ENCODE measurements at places on chromosomes 11 and 22.

DNA sequence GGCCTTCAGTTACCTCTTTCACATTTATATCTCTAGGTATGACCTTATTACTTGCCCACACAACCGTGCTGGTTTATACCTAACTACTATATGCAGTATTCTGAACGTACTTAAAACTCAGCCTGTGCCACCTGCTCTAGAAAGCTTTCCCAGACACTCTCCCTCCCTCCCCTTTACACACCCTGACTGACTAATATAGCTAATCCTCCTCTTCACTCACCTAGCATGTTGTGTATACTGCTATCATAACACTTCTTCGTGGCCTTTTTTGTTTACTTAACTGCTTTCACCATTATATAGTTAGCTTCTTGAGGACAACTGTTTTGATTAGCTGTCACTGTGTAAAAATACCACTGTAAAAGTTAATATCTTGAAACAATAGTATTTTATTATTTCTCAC lies 23.5 kb downstream of the RNF214 start:
- no peak for DNase-seq

DNA sequence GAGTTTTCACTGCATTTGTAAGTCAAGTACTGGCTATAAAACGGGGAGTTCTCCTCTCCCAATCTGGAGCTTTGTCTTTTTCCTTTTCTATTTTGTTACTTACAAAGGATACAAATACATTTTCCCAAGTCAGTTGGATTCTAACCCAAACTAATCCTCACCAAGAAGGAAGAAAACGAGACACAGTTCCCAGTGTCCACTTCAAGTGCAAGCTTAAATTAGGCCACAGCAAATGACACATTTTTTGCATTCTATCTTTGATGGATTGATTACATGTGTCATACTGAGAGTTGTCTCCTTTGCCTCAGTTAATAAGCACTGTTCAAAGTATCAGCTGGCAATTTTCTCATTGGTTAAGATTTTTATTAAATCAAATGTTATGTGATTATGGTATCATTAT lies 296.7 kb upstream of the ANO5 start:
- no peak for DNase-seq

DNA sequence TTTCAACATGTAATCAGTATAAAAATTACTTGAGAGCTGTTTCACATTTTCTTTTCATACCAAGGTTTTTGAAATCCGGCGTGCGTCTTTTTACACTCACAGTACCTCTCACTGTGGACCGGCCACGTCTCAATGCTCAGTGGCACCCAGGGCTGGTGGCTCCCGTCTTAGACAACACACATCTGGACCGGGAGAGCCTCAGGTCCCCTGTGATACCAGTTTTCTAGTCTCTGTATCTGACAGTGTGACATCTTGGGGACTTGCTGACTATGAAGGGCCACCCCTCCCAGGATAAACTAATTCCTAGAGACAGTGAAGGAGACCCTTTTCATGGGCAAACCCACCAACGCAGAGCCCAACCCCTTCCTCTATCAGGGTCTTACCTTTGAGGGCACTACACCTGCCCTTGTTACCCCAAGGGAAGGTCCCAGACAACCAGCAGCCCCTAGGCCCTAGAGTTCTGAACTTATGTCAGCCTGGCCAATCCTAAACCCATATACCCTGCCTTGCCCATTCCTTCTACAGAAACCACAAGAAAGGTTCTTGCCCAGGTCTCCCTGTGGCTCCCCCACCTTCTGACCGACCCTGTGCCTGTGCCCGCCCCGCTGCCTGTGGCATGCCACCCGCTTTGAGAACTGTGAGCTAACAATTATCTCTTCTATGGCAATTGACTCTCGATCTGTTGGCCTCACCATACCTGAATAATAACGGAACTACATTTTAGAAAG lies 6.1 kb upstream of the ASCL2 start:
- no peak for DNase-seq

DNA sequence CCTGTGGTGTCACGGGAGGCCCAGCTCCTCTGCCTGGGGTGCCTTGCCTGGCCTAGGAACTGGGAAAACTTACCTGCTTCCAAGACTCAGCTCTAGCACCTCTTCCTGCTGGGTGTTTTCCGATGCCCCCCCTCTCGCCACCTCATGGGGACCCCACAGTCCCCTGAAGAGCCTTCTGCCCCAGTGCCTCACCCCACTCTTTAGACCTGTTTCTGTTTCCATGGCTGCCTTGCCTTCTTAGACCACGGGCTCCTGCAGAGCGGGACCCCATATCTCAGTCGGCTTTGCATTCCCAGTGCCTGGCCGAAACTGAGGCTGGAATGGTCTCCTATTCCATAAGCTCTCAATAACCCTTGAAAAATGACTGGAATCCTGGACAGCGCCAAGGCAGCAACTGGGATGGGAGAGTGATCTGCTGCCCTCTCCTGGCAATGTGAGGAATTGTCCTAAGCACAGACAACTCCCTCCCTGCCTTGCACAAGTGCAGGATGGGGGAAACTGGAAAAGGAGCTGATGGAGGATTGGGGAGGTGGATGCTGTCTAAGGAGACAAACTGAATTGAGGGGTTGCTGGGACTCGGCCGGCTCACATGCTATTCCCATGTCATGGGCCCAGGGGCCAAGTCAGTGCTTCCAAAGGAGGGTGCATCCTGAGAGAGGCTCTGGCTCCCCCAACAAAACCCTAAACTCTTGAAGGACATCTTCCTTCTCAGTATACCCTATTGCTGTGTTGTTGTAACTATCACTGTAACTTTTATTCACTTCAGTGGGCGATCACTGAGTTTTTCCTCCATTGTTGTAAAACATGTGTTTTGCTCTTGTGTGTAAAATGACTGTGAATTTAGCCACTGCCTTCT lies 26.6 kb upstream of the IL17RA start:
- peak; percentile 66 for DNase-seq

GRCh38 chr11:32985600-32985999 lies 30.1 kb upstream of the DEPDC7 start:
- DNase-seq: no peak

DNA sequence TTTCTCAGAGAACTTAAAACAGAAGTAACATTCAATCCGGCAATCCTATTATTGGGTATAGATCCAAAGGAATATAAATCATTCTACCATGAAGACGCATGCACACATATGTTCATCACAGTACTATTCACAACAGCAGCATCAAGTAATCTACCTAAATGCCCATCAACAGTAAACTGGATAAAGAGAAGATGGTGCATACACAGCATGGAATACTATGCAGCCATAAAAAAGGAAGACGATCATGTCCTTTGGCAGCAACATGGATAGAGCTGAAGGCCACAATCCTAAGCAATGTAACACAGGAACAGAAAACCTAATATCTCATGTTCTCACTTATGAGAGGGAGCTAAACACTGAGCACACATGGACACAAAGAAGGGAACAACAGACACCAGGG lies 6.3 kb upstream of the ISX start:
- no peak for DNase-seq

GRCh38 chr11:105862736-105863367 lies 159.2 kb downstream of the MSANTD4 start:
- peak; percentile 55 for DNase-seq

DNA sequence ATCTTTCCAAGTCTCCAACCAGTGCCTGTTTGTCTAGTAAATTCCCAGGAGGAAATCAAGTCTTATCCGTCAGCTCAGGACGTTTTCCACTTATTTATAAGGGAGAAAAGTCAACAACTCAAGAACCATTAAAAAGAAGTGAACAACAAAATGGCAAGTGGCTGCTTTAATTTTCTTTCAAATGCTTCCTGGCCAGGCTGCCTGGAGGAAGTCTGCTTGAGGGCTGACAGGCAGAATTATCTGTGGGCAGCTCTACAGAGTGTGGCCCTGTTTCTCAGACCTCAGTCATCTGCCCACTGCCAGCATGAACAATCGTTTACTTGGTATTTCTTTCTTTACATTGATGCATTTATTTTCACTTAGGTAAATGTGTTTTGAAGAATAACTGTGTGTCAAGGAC lies 281.9 kb upstream of the ISX start:
- no peak for DNase-seq

DNA sequence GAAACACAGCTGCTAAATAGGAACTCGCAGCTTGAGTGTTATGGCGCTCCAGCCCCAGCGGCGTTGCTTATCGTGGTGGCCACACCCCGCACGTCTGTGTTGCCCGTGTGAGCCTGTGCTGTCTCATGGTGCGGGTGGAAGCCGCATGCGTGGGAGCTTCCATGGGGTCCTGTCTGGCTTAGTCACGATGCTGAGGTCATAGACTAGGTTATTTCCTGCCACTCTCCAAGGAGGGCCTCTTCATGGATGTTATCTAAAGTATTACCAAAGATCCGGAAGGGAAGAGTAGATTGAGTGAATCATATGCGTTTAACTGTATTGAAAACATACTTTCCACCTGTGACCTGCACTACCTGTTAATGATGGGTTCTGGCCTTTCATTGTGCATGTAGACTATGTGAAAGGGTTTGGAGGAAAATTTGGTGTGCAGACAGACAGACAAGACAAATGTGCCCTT lies 21.7 kb downstream of the CTTN start:
- DNase-seq: no peak

- no peak for DNase-seq
Observed at GRCh38 chr11:130457623-130458409, 9.4 kb downstream of the ADAMTS15 start.

GRCh38 chr11:78613378-78613813 lies 38.7 kb upstream of the NARS2 start:
- no peak for DNase-seq

- no peak for DNase-seq
Observed at GRCh38 chr11:18203723-18204122, 31.1 kb downstream of the MRGPRX4 start.

DNA sequence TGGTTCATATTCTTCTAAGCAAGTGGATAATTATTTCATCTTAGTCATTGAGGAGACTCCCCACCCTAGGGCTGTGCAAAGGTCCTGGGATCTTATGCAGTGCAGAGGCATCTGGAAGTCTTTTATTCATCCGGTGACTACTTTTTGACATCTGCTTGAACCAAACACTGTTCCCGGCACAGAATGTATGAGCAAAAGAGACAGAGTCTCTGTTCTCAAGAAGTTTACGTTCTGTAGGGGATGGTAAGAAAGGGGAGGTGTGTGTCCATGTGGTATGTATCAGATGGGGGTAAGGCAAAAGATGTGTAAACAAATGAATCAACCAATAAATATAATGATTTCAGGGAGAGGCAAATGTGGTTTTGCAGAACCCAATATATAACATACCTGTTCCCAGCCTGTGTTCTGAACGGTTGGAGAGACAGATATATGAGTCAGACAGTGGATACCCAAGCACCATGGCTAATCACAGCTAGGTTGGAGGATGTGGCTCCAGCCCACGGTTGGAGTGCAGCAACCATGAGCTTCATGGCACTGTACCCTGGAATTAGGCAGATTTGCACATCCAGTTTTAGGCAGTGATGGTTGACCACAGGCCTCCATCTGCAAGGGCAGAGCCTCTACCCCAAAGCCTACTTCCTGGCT lies 75.1 kb upstream of the CADM1 start:
- no peak for DNase-seq

DNA sequence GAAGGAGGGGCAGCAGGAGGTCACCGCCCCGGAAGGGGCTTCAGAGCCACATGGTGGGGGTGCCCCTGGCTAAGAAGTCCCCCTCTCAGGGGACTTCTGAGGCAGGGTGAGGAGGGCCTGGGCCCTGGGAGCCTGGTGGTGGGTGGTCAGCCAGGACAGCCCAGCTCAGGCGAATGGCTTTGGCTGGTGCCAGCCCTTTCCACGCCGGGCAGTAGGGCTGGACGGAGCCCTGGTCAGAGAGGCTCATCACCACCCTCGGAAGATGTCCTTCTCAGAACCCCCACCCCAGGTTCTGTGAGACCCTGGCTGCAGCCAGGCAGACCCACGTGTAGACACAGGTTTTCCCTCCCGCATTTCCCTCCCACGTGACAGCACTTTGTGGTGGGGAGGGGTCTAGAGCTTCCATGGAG lies 35.9 kb downstream of the OSBPL5 start:
- no peak for DNase-seq

DNA sequence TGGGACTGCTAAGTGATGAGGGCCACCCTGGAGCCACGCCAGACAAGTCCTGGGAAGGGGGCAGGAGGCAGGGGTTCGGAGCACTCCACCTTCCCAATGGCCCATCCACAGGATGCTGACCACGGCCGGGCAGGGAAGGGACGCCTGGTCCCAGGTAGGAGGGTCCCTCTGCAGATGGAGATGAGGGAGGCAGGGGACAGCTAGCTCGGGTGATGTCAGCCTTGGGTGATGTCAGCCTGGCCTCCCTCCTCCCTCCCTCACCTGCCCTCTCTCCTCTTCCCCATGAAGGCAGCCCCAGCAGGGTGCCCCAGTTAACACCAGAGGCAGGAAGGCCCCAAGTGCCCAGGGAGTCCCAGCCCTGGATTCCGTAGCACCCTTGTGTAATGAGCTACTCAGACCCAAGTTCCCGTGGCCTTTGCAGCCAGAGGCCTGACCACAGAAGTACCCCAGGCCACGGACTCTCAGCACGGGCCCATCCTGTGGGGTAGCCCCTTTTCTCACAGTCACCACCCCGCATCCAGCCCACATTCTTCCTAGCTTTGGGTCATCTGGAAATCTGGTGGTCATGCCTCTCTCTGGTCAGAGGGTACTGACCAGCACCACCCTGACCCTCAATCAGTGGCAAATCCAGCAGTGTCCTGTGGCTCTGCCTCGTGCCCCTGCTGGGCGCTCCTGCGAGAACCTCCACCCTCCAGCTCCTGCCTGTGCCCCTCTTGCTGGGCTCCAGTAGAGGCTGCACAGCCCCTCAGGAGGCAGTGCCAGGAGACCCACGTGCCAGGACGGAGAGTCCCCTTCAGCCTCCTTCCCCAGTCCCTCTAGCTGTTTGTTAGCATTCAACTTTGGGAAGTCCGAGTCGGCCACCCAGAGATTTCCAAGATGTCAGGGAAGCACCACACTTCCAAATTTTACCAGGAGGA lies 47.4 kb downstream of the SHANK2 start:
- DNase-seq: no peak

- DNase-seq: no peak
Observed at GRCh38 chr22:28344918-28345703, 334.5 kb downstream of the TTC28 start.

DNA sequence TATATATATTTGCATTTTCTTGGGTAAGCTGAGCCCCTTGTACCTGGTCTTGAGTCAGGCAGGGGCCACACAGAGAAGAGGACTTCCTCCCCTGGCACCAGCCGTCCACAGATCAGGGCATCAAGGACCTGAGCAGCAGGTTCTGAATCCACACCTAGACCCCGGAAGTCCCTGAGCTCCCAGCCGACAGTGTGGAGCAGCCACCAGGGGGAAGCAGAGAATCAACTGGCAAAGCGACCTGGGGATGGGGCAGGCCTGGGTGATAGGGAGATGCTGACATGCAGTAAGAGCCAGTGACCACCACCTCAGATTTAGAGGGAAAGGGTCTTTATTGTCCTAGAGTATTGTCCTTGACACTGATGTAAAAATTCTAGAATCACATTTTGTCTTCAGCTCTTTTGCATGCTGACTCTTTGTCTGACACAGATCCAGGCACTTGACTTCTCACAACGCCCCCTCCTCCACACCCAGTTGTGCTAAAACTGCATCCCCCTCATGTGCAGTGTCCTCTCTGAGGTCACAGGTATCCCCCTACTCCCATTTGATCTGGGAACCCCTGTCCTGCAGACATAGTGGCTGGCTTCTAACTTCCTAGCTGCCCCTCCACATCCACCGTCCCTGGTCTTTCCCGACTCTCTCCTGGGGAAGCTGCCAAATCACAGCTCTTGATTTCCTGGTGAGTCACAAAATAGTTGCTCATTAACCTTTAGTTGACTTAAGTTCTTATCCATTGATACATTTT lies 109.3 kb downstream of the GGTLC2 start:
- peak; percentile 38 for DNase-seq
